ENCODE measurements at places on chromosomes 16 and 17.

- no peak for DNase-seq
These were observed 6.2 kb downstream of the SLC12A3 start for GRCh38 chr16:56871172-56871593.

DNA sequence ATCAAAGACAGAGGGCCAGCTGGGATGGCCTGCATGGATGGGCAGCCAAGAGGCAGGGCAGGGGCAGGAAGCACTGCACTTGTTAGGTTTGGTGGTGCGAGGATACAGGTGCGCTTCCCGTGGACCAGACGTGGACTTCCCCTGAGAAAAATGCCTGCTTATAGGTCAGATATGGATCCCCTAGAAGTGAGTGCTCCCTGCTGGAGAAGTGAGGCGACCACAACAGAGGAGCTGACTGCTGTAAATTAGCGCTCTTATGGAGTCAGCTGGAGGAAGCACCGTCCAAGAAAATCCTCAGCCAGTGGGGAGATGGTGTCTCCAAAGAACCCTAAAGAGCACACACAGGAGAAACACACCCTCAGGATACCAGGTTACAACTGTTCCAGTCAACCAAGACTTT lies 27.7 kb upstream of the CCDC182 start:
- no peak for DNase-seq

- DNase-seq = no peak
These were observed 2.3 kb downstream of the TLE7 start for GRCh38 chr16:71439523-71439922.

- no peak for DNase-seq
These were observed 47.8 kb upstream of the ZC3H18 start for GRCh38 chr16:88522276-88522949.

DNA sequence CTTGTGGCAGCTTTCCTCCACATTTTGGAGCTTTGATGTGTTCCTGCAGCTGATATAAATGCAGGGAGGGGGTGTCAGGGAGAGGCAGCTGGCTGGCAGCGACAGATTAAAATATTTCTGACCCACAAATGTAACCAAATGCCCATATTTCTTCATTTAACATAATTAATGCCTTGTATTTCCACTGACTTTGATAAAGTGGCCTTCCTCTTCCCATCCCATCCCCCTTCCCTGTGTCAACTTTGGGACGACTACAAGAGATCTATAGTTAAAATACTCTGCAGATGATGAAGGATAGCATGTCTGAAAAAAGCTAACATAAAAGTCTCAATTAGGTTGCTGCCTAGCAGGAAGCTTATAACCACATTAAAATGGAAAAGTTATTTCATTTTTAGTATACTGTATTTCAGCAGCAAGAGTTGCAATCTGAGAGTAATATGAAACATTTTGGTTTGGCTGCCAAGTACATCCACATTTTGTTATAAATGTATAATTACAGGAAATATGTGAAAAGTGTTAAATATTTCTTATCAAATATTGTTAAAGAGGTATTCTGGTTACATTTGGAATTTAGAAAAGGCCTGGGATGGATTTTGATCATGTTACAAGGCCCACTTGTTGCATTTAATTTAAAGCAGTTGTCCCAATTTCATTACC lies 238.7 kb upstream of the TBX2 start:
- DNase-seq = no peak

GRCh38 chr17:66691644-66692420 lies 143.1 kb upstream of the CACNG5 start:
- DNase-seq = no peak

DNA sequence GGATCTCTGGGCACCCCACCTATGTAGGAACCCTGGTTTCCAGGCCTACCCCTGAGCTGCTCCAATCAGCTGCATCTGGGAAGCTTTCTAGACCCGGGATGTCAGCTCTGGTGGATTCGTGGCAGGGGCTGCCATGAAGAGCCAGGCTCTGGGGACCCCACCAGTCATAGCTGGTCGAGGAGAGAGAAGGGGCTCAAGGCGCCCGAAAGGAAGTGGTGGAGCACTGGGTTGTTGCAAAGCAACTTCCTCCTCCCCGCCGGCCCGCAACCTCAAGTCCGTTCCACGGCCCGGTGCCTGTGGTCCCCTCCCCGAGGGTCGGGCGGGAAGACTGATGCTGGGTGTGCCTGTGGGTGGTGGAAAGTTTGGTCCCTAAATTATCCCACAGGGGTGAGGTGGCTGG lies 10.2 kb downstream of the TBKBP1 start:
- no peak for DNase-seq

DNA sequence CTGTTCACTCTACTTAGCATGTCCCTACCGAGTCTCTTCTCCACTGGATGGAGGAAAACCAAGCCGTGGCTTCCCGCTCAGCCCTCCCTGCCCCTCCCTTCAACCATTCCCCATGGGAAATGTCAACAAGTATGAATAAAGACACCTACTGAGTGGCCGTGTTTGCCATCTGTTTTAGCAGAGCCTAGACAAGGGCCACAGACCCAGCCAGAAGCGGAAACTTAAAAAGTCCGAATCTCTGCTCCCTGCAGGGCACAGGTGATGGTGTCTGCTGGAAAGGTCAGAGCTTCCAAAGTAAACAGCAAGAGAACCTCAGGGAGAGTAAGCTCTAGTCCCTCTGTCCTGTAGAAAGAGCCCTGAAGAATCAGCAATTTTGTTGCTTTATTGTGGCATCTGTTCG lies 2.8 kb upstream of the LPCAT2 start:
- no peak for DNase-seq

DNA sequence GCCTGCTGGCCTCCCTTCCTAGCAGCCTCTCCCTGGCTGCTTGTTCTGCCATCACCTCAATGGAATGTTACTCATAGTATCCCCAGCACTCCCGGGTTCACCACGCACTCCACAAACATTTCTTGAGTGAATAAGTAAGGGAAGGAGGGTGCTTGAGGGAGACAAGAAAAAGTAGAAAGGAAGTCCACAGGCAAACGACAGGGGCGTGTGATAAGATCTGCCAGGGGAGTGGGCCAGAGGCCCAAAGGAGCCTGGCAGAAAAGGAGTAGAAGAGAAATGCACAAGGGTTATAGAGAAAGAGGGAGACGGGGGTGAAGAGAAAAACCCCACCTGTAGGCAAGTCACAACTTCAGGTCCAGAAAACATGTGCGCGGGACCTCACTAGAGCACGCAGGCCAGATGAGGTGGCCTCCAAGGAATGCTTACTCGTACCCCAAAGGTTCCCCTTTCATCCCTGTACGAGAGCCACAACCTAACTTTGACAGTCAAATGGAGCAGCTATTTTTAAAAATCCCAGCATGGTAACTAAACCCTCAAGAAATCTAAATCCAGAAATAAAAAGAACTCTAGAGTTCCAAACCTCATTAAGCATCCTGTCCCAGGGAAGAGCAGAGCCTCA lies 6.6 kb downstream of the ZDHHC7 start:
- no peak for DNase-seq

DNA sequence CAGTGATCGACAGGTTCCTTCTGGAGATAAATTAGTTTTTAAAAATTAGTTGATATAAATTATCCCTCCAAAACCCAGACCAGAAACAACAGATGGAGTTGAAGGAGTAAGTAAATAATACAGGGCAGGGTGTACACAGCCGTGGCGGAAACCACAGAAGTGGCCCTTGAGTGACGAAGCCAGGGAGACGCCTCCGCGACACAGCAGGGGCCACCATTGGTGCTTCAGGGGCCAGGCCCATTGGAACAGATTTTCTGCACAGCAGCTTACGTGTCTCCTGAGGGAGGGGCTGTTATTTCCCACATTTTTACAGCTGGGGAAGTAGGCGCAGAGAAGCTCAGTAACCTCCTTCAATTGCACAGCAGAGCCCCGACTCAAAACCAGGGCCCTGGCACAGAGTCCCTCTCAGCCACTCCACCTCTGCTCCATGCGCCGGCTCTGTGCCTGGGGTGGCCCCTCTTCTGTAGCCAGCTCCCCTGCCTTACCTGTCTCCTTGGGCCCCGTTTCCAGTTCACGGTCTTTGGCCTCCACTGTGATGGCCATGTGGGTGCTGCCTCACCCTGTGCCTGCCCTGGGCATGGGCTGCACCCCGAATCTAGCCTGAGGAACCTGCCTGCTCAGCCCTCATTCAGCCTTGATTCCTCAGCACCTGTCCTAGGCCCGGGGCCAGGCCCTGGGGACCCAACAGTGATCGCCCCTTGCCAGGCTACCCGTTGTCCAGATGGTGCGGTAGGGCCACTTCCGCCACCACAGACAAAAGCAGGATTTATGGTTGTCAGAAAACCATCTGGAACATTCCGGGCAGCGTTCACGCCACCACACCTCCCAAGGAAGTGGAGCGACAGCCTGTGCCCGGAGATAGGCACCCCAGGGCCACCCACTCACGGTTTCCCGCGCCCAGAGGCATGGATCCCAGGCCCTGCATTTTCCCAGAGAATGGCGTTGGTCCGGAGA lies 128.5 kb upstream of the GSE1 start:
- DNase-seq = no peak

- DNase-seq = no peak
These were observed 55.0 kb upstream of the CLEC19A start for GRCh38 chr16:19230575-19230974.
